Stimulated activated CD4-positive, alpha-beta T cell treated with anti-CD3 and anti-CD28 coated beads, Interleukin-4, amount 100 ng/mL, for 1 hour (primary cell): ENCODE measurements at places on chromosomes 4 and X.
A peak's percentile ranks its signal among the peaks of the same experiment; 100 is the strongest.

GRCh38 chr4:19005211-19005610 is 983.7 kb upstream of the LCORL start:
- no peak for DNase-seq

GRCh38 chrX:4379071-4379470 is 665.6 kb upstream of the PRKX start:
- DNase-seq, result no peak

DNA sequence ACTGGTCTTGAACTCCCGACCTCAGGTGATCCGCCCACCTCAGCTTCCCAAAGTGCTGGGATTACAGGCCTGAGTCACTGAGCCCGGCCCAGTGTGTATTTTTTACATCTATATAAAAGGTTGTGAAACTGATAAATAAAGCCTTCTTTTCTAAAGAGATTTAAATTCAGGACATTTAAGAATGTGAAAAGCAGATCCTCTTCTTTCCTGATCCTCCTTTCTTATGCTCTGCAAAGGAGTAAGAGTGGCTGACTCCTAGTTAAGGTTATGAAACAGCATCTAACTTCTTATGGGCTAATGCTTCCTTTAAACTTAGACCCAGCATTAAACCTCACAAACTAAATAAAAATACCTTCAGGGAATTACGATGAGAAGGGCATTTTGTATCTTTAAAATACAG is 197.7 kb upstream of the MAB21L2 start:
- DNase-seq, result no peak

DNA sequence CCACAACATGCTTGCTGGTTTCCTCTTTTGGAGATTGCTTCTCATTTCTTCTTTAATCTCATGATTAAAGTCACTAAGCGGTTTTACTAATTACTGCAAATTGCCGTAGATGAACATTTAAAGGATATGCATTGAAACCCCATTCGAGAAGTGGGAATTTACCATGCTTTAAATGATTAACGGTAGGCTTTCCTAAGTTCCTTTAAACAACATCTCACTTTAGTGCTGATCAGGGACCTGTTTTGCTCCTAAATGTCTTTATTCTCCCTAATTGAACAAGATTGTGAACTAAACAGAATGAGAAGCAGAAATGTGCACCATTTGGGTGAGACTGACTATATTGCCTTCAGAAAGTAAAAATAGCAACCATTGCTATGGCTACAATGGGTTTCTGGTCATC is 430.3 kb downstream of the GALNTL6 start:
- no peak for DNase-seq

DNA sequence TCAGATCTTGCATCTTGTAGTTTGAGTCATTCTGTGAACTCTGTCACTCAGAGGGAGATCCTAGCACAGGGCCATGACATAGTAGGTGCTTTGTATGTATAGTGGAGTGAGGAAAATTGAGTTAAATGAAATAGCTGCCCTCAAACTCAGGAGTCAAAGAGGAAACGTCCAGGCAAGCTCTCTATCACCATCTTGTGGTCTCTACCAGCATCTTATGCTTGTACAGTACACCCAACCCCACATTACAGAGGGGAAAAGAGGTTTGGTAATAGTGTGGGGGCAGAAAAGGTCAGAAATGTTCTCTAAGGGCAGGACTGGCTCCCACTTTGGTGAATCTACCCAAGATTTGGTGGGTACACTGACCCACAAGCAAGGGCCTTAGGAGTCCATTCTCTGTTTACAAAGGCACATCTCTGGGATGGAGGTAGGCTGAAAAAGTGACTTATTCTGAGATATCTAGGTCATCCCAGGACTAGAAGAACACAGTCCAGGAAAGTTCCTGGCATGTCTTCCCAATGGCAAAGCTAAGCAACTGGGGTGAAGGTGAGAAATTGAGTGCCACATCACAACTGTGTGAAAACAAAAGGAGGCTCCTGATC is 131.8 kb downstream of the OR13H1 start:
- DNase-seq, result no peak

- no peak for DNase-seq
Observed at GRCh38 chr4:126890383-126890782, 742.4 kb upstream of the INTU start.

DNA sequence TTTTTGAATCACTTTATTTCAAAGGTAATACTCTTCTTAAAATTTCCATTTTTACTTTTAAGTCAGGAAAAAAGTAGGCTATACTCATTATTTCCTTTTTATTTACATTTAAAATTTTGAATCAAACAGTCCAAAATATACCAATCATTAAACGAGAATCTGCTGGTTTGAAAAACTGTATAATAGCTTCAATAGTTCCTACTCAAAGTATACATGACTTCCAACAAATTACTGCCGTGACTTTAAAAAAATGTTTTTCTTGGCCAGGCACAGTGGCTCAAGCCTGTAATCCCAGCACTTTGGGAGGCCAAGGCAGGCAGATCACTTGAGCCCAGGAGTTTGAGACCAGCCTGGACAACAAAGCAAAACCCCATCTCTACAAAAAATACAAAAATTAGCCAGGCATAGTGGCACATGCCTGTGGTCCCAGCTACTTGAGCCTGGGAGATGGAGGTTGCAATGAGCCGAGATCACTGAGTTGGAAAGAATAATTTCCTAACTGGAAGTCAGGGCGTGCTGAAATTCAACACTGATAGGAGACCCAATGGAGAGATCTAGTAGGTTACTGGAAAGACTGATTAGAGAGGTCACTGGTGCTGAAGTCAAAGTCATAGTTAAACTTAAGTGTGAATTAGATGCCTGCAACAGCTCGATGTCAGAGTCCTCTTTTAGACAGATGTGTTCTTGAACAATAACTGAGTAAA is 9.0 kb downstream of the KLHL8 start:
- no peak for DNase-seq

DNA sequence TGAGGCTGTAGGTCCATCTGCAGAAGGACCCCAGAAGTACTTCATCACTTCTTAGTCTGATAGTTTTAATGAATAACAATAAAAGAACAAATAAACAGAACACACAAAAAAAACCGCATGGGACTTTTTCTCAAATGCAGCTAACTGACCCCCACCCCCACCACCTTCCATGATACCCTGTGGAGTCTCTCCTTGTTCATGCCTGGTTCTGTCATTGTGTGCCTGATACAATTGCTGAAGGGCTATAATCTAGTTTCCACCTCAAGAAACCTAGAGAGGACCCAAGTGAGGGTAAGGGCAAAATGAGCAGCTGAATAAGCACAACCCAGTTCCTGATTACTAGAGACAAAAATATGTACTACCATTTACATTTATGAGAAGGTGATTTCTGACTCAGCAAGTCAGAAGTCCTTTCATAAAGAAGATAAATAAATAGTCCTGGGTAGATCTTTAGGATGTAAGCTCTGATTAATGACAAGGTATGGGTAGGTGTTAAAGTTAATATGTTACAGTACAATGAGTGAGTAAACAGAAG is 155.1 kb downstream of the TMA16 start:
- no peak for DNase-seq

DNA sequence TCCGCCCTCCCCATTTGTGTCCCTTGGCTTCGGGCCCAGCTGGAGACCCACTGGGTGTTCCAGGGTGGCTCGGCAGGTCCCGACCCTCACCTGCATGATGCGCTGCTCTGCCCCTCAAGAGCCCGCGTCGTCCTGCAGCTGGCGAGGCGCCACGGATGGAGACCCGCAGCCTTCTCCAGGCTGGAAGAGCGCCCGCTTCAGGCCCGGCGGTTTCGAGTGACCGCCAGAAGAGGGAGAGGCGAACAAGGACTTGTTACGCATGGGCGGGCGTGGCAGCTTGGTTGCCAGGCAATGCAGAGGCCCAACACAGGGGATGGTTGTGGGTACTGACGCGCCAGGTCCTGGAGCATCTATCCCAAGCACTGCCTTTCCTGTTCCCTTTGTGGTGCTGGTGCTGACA is at the start of gene PDCL2:
Gene PDCL2 (minus strand): TSS at position 232 of the 400 bp plus-strand sequence. CDS start 136 bp downstream, at position 96.
- no peak for DNase-seq

DNA sequence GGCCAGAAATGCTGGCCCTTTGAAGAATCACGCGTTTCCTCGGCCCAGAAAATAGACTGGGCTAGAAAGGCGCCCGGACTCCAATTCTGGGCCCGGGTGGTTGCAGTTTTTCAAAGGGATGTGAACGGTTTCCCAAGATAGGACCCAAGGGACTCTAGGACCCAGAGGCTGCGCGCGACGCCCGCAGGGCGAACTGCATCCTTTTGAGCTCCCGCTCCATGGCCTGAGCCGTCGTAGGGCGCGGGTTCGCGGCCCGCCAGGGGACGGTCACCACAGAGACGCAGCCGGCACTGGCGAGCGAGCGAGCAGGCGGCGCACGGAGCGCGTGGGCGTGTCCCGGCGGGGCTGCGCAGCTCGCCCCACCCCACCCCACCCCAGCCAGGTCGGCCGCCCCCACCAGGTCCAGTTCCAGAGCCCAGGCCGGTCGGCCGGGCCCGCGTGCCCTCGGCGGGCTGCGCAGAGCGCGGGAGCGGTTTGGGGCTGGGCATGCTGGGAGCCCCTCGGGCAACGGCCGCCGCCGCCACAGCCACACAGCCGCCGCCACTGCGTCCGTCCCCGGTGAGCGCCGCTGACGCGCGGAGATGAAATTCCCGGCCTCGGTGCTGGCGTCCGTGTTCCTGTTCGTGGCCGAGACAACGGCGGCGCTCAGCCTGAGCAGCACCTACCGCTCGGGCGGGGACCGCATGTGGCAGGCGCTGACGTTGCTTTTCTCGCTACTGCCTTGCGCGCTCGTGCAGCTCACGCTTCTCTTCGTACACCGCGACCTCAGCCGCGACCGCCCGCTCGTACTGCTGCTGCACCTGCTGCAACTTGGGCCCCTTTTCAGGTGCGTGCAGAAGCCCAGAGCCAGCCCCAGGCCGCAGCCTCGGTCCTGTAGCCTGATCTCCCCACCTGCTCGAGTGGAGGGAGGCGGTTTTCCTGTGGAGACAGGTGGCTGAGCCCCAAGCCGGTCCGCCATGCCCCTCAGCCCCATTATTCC is at the start of gene XK:
Gene XK (plus strand): TSS at position 411 of the 979 bp plus-strand sequence. CDS start 171 bp downstream, at position 582.
- DNase-seq, result peak; percentile 33

DNA sequence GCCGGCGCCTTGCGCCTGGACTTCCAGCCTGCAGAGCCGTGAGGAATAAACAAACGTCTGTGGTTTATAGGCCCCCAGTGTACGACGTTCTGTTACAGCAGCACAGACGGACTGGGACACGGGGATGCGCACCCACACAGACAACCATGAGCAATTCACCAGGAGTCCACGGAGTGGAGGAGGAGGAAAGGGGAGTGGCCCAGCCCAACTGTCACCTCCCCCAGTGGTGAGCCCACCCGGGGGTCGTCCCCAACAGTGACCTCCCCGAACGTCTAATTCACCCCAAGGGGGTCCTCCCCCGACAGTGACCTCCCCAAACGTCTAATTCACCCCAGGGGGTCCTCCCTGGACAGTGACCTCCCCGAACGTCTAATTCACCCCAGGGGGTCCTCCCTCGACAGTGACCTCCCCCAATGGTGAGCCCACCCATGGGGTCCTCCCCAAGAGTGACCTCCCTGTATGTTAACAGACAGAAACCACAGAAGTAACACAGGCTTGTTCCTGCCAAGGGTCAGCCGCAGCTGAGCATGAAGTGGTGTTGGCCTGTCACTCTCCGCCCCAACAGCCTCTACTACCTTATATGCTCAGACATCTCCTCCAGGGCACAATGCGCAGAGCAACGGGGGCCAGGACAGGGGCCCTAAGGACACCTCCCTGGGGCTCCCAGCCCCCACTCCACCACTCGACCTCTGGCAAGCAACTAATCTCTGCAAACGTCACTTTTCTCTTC is 6.2 kb downstream of the GAK start:
- no peak for DNase-seq

- no peak for DNase-seq
Observed at GRCh38 chrX:96987228-96987627, 103.5 kb downstream of the RPA4 start.

GRCh38 chrX:65985211-65985610 is 54.7 kb downstream of the VSIG4 start:
- no peak for DNase-seq

DNA sequence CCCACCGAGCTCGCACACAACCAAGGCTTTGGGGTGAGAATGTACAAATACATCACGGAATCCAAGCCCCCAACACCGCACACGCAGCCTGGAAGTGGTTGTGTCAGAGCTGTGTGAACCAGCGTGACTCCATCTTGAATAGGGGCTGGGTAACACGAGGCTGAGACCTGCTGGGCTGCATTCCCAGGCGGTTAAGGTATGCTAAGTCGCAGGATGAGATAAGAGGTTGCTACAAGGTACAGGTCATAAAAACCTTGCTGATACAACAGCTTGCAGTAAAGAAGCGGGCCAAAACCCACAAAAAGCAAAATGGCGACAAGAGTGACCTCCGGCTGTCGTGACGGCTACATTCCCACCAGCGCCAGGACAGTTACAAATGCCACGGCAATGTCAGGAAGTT is 258.4 kb downstream of the DHRSX start:
- no peak for DNase-seq

DNA sequence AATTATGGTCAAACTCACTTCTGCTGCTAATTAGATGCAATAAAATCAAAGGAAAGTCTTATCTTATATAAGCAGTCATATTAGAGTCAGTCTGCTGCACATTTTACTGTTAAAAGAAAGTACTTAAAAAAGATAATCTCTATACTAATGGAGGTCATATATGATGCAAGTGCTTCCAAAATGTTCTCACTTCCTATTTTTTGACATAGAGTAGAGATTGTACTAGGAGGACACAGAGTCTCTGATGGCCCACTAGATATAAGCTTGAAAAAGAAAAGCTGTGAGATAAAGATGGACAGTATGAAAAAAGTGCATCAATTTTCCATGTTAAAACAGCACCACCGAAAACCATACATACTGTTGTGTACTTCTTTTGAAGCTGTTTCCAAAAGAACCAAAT is 196.9 kb downstream of the KLHL13 start:
- DNase-seq, result no peak

DNA sequence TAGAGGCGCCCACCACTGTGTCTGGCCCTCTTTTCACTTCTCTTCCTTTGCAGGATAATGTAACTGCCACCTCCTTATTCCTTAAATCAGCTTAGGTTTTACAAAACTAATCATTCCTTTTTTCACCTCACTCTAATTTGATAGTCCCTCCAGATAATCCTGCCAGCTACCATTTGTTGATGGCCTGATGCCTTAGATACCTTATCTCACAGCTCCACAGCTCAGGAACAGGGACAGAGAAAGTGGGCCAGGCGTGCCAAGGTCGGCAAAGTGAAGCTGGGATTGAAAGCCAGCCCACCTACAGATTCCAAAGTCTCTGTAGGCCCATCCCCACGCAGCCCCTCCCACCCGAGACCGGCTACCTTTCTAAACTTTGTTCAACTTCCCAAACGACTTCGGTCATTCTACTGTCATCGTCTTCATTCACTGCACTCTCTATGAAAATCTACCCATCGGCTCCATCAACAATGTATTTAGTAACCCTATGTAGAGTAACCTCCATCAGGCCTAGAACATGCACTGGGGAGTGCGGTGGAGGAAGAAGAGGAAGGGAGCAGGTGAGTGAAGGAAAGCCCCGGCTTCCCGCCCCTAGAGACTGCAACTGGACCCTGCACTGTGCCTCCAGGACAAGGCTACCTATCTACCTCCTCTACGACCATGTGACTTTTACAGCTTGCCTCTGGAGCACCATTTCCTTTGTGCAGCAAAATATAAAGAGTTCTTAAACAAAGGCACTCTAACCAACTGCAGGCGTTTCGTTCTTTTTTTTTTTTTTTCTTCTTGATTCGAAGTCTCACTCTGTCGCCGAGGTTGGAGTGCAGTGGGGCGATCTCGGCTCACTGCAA is 1.5 kb downstream of the CASP6 start:
- DNase-seq, result no peak

- no peak for DNase-seq
Observed at GRCh38 chrX:135009057-135009610, 13.2 kb downstream of the RTL8B start.
